ENCODE measurements at places on chromosomes 6 and 20. TPM values are rescaled to one million over a fixed set of nuclear protein-coding genes. Genes with fewer than 3 reads are reported as not detected.

DNA sequence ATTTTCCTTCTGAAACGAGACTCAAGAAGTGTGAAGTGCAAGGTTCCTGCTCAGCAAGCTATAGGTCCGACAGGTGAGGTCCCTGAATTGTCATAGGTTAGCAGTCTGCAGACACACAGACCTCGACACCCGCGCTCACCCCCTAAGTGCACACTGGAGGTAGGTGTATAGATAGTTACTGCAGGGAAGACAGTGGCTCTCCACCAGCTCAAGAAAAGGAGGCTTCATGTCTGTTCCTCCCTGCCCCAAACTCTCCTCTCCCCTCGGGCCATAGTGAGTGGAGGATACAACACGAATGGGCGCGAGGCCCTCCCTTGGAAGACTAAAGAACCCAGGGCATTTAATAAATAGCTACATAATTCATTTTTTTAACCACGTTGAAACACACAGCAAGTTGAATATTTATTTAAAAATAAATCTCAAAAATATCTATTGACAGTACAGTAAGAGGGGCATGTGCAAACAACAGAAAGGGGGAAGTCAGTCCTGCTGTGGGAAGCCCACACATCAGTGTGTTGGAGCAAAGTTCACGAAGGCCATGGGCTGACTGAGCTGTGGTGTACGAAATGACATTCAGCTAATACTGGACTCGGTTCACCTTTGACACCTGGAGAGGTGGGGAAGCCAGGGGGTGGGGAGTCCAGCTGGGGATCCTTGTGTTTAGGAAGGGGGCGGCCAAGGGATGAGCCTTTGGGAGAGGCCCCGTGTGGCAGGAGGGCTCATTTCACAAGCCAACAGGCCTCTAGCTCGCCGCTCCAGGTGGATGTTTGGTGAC is 10.7 kb downstream of the SPATA2 start:
- no peak for DNase-seq

GRCh38 chr20:4957187-4957586 is 44.1 kb downstream of the SLC23A2 start:
- no peak for DNase-seq

NEURL2 gene
- polyA plus RNA-seq = 37.3 TPM

DNA sequence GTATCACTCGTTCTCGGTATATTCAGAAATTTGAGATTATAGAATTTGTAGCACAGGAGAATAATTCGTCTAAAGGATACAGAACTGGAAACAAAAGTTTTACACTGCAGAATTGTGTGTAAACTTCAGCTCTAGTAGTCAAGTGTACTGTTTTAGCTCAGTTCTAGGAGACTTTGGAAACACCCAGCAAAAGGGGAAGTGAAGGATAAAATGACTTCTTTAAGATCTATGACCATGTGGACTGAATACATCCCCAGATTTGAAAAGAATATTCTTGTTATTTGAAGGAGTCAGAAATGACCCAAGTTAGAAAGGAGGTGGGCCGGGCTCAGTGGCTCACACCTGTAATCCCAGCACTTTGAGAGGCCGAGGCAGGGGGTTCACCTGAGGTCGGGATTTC is 174.0 kb upstream of the FOXQ1 start:
- no peak for DNase-seq

GRCh38 chr20:44666066-44666465 is 14.6 kb upstream of the ADA start:
- no peak for DNase-seq

CYP21A2 gene
- polyA plus RNA-seq = 8.2 TPM

- no peak for DNase-seq
Measured at GRCh38 chr6:133550026-133550425, 308.9 kb downstream of the EYA4 start.

GRCh38 chr6:137744877-137745276 is 122.2 kb upstream of the TNFAIP3 start:
- DNase-seq = no peak

DNA sequence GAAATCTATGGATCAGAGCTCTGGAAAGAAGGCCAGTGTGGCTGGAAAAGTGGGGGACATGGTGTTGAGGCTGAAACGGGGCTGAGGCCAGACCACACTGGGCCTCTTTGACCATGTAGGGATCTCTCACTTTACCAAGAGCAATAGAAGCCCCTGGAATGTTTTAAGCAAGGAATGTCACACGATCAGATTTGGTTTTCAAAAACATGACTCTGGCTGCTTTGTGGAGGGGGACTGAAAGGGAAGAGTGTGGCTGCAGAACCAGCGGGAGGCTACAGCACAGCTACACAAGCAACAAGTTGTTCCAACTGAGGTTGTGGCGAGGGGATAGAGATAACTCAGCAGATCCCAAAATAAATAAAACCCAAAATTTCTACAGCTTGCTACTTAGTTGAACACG is 346.0 kb downstream of the NRN1 start:
- DNase-seq = no peak

- peak; percentile 29 for DNase-seq
Measured at GRCh38 chr20:32497589-32498224, 87.4 kb downstream of the NOL4L start.

CLPSL1 gene
- not detected for polyA plus RNA-seq

SLC17A1 gene
- 109 TPM for polyA plus RNA-seq

- no peak for DNase-seq
Measured at GRCh38 chr6:72987301-72987700, 238.0 kb downstream of the KHDC1L start.

GRCh38 chr20:46159101-46159897 is 41.2 kb downstream of the CD40 start:
- no peak for DNase-seq

- no peak for DNase-seq
Measured at GRCh38 chr6:40038626-40039025, 104.4 kb upstream of the MOCS1 start.

GRCh38 chr6:166203003-166203640 is 35.5 kb upstream of the TBXT start:
- DNase-seq = no peak
